ENCODE measurements at places on chromosomes 7 and 10. TPM values are rescaled to one million over a fixed set of nuclear protein-coding genes. Genes with fewer than 3 reads are reported as not detected.

The ARHGEF35 gene
- 1.2 TPM for polyA plus RNA-seq

The LOXL4 gene
- polyA plus RNA-seq = 9.5 TPM

DNA sequence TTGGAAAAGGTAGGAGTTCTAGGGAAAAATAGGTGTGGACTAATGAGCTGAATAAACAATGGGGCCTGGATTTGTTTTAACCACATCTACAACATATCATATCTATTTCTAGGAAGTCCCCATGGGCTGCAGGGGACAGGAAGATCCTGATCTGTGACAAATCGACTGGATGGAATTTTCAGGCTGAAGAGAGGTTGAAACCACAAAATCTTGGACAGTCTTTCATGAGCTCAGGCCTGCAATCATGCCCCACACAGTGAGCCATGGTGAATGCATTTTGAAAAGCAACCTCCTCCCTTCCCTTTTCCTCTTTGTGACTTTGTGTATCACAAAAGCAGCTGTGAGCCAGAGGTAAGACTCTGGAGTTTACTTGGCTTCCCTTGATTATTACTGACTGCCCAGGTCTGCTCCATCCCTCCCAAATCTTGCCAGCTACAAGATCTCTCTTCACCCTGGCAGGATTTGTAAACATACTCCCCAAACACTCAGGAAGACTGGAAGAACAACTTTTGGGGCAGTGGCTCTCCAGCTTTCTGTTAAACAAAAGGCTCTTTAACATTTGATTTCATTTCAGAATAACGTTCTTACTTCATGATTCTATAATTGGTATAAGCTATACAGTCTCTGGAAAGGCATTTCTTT, 66.4 kb downstream of the ASAH2B start:
- no peak for DNase-seq

DNA sequence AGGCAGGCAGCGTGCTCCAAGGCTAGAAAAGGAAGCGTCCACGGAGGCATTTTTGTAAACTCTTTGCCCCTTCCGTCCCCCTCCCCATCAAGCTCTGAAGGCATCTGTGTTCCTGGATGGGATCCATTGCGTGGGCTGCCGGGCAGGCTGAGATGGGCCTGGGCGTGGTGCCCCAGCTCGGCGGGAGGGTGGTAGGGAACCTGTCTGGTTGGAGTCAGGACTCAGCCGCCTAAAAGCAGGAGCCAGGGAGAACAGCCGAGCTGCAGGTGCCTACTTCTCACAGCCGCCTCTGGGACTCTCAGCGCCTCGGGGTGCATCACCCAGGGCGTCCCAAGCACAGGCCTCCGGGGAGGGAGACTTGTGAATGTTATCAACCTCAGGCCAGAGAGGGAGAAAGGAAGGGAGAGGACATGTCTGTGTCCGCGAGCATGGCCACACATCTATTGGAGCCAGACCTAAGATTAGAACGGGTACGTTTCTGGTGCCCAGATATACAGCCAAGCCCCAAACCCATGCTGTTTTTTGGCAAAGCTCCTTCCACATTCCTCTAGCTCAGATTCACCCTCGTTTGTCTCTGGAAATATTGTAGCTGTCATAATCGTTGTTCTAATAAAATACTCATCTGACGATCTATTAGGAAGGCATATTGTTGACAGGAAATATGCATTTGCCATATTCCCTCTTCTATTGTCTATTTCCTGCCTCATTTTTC, 48.6 kb upstream of the CTBP2 start:
- no peak for DNase-seq

- no peak for DNase-seq
These were observed at the start of gene COBL for GRCh38 chr7:51316666-51317581. Gene COBL, minus strand, starts transcription at chr7:51316809. Its CDS starts 176 bp downstream, at chr7:51316633.

- DNase-seq = no peak
These were observed 12.0 kb downstream of the C10orf62 start for GRCh38 chr10:97601268-97602215.
